Cardiac septum (tissue), 1 donor: ENCODE measurements at places on chromosomes 3 and 15. TPM values are rescaled to one million over a fixed set of nuclear protein-coding genes. Genes with fewer than 3 reads are reported as not detected.

Gene C3orf70
- 2.2 TPM for total RNA-seq

Gene FBXO40
- 147 TPM for total RNA-seq

Gene FBLN2
- total RNA-seq = 64.6 TPM

Gene DUT
- total RNA-seq = 66.9 TPM

Gene PLA2G4E
- 0.08 TPM for total RNA-seq

Gene NR2E3
- not detected for total RNA-seq

Gene SKOR1
- 0.24 TPM for total RNA-seq

Gene DLL4
- total RNA-seq = 11.5 TPM

GRCh38 chr3:140717921-140718320, 40.1 kb downstream of the TRIM42 start:
- DNase-seq = no peak

GRCh38 chr15:99590913-99591646, 25.3 kb downstream of the MEF2A start:
- DNase-seq = no peak

GRCh38 chr3:115348951-115349745, 202.1 kb upstream of the ZBTB20 start:
- DNase-seq = no peak

DNA sequence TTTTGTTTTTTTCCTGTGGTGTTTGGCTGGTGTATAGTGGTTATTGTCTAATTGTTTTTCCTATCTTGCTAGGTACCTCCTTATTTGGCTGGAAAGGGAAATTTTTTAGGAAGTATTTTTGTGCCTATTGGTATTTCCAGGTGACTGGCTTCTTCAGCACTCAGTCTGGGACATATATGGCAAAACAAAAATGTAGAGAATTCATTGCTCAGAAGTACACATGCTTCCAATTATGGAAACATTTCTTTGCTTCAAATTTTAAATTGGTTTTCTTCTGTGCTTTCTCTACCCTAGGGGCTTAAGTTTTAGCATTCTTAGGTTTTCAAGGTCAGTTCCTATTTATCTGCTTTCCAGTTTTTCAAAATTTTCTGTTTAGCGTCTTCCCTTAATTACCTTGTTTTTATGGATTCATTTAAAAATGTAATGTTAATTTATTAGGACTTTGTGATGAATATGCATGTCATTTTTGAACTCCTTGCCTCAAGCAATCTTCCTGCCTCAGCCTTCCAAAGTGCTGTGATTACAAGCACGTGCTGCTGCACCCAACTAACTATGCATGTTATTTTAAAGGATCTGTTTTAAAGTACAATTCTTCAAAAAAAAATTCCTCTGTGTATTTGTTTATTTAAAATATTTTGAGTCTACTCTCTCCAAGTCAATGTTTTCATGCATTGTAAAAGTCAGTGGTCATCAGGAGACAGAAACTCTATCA, 231.9 kb upstream of the DPPA4 start:
- no peak for DNase-seq

GRCh38 chr3:9957214-9957613, 5.0 kb upstream of the PRRT3 start:
- no peak for DNase-seq

DNA sequence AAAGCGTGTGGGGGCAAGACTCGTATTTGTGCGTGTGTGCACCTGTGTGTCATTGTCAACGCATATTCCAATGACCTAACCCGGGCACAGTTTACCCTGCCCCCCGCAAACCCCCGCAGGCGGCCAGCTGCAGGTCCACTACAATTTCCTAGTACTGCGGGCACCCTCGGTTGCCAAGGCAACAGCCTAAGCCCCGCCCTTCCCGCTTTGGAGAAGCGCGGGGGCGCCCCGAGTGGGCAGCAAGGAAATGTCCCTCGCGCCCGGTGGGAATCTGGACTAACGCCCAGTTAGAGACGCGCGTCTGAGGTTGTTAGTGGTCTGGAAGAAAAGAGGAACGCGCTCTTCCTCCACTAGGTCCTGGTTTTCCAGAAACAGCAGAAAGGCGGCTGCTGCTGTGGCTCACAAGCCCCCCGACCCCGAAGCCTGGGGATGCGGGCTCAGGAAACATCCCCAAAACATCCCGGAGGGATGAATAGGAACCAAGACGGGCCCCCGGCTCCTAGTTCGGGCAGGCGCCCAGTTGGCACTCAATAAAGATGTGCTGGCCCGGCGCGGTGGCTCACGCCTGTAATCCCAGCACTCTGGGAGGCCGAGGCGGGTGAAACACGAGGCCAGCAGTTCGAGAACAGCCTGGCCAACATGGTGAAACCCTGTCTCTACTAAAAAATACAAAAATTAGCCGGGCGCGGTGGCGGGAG, 1.1 kb downstream of the ABHD14A start:
- DNase-seq = no peak

GRCh38 chr3:152830245-152830644, 4.7 kb upstream of the P2RY1 start:
- no peak for DNase-seq

DNA sequence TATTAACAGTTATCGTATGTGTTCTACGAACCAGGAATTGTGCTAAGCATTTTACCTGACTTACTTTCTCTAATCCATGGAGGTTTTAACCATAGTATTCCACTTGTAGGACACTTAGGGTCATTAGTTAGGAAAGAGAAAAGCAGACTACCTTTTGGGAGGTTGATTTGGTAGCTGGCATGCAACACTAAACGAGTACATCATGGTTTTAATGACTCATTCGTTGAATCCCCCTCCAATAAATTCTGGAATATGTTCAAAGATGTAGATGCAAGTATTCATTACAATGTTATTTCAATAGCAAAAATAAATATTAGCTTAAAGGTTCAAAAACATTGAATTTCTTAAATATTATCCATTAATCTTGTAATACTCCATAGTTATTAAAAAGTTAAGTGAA, 162.5 kb downstream of the FMN1 start:
- no peak for DNase-seq

- no peak for DNase-seq
Measured at GRCh38 chr15:62445244-62445643, 280.2 kb upstream of the C2CD4B start.

DNA sequence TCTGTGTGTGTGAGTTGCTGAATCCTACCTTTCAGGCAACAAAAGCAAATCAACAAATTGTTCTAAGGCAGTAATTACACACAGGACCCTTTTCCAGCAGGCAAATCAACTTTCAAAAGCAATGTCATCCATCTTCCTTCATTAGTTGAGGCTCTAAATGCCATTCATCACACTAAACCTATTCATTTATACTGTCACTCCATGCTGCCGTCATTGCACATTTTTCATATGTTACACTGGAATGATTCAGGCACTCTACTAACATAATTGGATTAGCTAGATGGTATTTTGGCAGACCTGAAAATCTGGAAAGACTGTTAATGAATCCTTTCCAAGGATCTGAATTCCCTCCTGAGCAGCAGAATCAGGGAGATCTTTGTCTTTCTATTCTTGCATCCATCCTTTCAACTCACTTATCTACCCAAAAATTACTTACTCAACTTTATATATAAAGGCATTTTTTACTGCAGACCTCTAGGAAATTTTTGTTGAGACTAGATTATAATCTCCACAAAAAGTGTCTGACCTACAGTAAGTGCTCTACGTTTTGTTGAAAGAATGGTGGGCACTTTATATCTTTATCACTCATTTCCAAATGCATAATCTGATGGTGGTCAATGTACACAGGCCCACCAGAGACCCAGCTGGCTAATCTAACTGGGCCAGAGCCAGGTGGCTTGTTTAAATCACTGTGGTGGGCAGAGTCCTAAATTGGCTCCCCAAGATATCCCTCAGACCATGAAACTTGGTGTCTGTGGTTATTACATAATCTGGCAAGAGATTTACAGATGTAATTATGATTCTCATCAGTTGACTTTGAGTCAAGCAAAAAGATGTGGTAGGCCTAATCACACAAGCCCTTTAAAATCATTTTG, 25.0 kb downstream of the MIX23 start:
- DNase-seq = no peak

DNA sequence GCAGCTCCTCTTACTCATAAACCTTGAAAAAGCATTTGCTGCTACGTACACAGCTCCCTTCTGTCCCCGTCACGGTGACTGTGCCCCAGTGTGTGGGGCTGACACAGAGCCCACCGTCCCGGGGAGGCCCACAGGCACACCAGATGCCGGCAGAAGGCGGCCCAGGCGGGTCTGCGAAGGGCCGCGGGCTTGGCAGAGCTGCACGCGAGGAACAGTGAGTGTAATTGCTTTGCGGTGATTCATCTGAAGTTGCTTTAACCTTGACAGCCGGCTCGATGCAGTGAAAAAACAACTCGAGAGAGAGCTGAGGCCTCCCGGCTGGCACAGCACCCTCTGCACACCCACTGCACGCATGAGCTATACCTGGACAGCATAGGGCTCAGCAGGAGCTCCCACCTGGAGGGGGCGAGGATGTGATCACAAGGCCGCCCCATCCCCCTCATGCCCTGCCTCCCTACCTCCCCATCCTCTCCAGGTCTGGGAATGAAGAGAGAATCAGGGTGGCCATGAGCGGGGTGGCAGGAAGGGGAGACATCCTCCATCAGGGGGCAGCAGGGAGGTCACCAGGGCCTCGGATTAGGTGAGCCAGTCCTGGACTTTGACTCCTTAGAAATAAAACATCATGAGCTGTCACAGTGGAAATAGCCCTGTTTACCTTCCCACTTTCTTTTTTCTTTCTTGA, 172.7 kb downstream of the MEGF11 start:
- no peak for DNase-seq
